ENCODE measurements at places on chromosomes 6 and 20.

DNA sequence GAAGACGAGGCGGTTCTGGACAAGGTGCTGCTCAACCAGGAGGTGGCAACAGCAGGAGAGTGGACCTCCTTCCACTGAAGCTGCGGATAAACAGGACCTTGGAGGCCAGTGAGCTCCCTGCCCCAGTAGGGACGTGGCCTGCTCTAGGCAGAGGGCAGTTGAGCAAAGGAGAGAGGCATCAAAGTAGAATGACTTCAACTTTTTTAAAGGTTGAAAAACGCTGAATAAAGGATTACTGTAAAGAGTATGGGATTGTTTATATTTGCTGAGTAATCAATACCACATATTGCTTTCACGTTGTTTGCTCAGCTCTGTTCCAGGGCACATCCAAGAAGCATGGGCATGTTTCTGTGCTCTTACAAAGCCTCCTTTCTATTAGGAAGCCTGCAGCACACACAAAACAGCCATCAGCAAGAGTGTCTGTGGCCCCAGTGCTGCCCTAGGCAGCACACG is 48.1 kb downstream of the ERMARD start:
- no peak for DNase-seq

DNA sequence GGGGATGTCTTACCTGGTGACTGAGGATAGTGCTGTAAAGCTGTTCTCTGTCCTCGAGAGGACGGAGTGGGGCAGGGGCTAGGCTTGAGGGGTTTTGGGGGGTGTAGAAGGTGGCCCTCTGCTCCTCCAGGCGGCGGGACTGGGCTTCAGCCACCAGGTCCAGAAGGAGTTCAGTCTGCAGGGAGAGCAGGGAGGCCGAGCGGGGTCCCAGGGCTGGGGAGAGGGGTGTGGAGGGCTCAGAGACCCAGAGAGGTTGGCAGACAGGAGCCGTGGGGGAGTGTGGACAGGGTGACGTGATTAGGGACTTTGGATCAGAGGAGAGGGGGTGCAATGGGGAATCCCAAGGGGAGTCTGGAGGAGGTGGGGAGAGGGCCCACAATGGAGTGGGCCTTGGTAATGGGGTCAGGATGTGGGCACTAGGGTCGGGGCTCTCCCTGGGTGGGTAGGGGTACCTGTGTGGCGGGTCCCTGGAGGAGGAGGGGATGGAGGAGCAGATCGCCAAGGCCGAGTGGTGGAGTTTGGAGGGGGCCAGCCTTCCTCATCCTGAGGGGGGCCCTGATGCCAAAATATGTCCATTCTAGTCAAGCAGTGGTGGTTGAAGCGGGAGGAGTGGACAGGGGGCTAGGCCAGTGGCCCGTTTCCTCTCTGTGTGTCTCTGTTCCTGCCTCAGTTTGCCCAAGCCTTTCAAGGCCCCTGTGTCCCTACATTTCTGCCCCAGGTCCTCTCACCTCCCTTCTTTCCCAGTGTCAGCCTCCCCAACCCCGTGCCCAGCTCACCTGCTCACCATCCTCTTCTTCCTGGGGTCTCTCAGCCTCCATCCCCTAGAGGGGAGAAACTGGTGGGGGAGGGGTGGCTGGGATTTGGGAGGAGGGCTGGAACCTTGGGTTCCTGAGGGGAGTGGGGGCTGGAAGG is 491 bp downstream of the GPSM3 start:
- no peak for DNase-seq

GRCh38 chr6:81788748-81789147 is 36.3 kb upstream of the TENT5A start:
- DNase-seq: no peak

- DNase-seq: no peak
These were observed 125.7 kb upstream of the BTBD3 start for GRCh38 chr20:11791835-11792567.

- peak; percentile 85 for DNase-seq
These were observed 38.1 kb upstream of the HLA-E start for GRCh38 chr6:30450909-30451841.

Data from SK-N-MC (cell line).